ENCODE measurements at places on chromosomes 6 and 20.

GRCh38 chr6:41430875-41431274 is 95.5 kb downstream of the NCR2 start:
- DNase-seq = peak; percentile 5

GRCh38 chr20:17675519-17676377 is 6.3 kb downstream of the RRBP1 start:
- DNase-seq = no peak

GRCh38 chr6:74899416-74899815 is 306.4 kb downstream of the COL12A1 start:
- DNase-seq = no peak

DNA sequence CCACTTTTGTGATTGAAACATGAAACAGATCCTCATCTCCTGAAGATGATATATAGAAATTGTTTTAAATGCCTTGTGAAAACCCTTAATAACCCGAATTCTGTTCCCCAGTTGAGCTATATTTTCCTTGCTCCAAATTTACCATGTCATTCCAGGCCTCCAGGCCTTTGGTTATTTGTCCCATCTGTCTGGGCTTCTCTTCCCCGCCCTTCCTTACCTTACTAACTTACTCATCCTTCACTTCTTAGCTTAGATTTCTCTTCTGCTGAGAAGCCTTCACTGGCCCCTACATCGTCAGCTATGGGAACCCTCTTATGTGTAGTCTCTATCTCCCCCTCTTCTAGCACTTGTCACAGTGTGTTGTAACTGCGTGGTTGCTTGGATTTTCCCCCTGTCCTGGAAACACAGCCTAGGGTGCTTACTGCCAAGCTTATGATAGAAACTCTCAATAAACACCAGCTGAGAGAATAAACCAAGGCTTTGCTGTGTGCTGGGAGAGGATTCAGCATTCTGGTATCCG is 68.6 kb downstream of the SGK1 start:
- DNase-seq = no peak

- DNase-seq = no peak
These were observed 2.2 kb downstream of the QKI start for GRCh38 chr6:163416557-163417253.

GRCh38 chr20:1265226-1265915 is 723 bp upstream of the SNPH start:
- no peak for DNase-seq

GRCh38 chr6:138403324-138403800 is 661 bp upstream of the HEBP2 start:
- DNase-seq = no peak

- no peak for DNase-seq
These were observed 72.3 kb downstream of the CD164 start for GRCh38 chr6:109309917-109310316.

- no peak for DNase-seq
These were observed 358.5 kb downstream of the ZFAND3 start for GRCh38 chr6:38177882-38178583.

DNA sequence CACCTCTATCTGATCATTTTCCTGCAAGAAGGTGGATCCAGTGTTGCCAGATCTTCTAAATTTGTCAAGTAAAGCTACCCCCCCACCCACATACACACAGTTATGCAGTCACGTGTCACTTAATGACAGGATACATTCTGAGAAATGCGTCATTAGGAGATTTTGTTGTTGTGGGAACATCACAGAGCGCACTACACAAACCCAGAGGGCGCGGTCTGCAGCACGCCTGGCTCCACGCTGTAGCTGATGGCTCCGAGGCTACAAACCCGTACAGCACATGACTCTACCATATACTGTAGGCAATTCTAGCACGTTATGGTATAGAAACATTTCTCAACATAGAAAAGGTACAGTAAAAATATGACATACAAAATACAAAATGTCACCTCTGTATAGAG is 126.9 kb downstream of the SYCP2 start:
- DNase-seq = no peak

DNA sequence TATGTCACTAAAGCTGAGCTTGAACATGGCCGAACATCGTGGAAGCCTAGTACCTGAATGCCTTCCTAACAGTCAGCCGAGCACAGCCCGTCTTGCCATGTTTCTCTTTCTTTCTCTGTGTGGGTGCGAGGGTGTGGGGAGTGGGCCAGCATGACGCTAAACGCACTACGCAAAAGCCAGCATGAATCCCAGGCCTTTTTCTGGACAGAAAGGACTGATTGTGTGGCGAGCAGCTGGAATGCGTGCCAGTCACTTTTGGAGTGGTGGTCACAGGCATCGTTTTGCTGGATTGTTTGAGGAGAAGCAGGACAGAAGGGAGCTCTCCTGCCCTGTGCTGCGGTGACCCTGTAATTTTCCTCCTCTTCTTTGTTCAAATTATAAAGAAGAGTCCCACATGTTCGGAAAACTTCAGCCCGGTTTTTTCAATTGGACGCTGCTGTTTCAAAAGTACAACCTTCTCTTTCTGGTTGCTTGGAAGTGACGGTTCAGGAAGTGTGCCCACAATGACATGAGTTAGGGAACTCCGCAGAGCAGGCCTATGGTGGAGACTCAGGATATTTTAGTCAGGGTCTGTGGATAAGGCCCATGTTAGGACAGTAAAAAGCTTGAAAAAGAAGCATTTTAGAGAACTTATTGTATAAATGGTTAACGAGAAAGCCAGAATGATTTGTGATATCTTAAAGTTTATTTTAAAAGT is 54.3 kb downstream of the PDE7B start:
- no peak for DNase-seq

GRCh38 chr6:146202570-146202969 is 173.7 kb downstream of the GRM1 start:
- DNase-seq = no peak

DNA sequence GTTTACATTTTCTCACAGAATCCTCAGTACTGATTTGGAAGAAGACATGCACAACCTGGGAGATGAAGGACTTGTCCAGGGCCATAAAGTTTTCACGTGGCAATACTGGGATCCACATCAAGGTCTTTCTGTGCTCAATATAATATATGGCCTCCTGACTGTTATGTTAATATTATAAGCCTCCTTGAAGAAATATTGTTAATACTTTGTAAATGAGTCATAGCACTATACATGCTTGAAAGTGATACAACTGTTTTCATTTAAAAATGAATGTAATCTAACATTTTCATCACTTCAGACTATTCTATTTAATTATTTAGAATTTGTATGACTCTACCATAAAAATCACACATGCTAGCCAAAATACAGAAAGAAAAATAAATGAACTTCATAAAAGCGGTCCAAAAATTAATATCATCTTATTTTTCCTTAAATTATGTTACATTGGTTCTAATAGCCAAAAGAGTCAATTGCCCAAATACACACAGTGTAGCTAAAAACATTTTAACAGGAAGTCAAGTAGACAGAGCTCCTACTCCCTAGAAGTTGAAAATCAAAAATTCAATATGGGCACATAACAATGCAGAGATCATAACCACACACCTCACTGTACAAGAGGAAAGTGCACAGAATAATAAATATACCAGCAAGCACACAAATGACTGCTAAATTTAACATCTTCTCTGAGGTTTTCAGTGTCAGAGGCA is 188.0 kb upstream of the HDDC2 start:
- no peak for DNase-seq

GRCh38 chr6:41736800-41737555 is 1.6 kb upstream of the TFEB start:
- no peak for DNase-seq

DNA sequence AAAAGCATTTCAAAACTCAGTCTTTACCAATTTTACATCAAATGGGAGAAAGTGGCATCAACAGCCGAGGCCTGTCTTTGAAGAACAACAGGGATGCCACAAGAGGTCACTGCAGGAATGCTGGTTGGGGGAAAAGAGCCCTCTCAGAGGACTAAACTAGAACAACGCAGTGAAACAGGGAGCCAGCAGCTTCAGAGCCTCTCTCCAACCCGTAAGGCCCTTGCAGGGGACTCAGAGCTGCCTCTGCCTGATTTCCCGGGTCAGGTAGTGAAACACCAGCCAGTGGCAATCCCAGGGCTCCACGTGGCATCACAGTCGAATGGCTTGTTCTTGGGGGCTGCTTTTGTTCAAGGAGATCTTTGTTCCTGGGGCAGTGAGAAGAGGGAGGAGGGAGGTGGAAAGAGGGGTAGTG is 55.0 kb upstream of the KCNK16 start:
- DNase-seq = no peak

DNA sequence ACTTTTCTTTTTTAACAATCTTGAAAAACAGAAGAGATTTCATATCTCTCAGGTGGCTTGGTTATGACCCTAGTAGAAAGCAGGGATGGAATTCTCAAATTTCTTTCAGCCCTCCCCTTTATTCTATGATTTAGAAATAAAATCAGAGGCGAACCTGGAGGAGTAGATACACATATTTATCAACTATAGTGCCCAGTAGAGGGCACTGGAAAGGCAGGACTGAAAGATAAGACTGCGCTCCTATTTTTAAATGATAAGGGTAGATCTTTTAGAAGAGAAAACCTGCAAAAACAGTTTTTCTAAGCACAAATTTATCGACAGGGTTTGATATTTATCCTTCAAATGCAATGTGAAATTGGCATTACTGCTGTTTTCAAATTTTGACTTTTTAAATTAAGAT is 1296.6 kb downstream of the EPHA7 start:
- no peak for DNase-seq

- no peak for DNase-seq
These were observed 111.5 kb downstream of the SOBP start for GRCh38 chr6:107601406-107601805.

GRCh38 chr6:133092771-133093170 is 148.4 kb upstream of the EYA4 start:
- no peak for DNase-seq

- peak; percentile 78 for DNase-seq
These were observed 108.2 kb downstream of the PLG start for GRCh38 chr6:160810238-160810637.

GRCh38 chr6:104957301-104958177 is 632 bp downstream of the LIN28B start:
- DNase-seq = no peak
